ENCODE measurements at places on chromosomes 1 and 21. TPM values are rescaled to one million over a fixed set of nuclear protein-coding genes. Genes with fewer than 3 reads are reported as not detected.

DNA sequence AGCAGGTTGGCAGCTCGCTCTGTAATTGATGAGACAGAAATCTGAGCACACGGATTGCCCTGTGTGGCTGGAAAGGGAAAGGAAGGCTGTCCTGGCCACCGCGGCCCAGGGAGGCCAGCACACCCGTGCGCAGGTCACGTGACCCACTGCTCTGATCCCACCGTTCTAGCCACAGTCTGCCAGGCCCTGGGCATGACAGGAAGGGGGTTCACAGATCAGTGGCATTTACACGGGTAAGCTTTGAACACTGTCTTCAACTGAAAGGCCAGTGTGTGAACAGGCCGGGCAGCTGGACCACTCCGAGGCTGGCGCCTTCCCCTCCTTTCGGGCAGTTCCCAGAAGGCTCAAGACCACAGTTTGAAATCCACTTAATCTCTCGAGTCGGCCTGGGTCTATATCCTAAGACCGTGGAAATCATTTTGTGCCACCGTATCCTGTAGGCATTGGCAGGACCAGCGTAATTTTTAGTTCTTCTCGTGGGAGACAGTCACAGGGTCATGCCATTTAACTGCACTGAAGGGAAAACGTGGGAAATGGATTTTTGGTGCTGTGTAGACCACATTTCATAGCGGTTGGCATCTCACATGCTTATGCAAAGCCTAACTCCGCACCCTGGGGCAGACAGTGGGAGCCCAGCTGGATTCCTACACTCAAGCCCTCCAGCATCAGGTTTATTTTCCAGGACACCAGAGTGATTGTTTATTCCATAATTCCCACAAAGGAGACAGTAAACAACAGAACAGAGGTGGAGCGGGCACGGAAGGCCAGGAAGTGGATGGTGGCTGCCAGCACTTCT lies 3.1 kb upstream of the ADARB1 start:
- H3K27me3 ChIP-seq = peaks cover 11% of the 10 kb centered on the region
- no peak overlapping the region for H3K27ac ChIP-seq
- no peak overlapping the region for H3K4me3 ChIP-seq
- H3K36me3 ChIP-seq = no peaks in the 10 kb centered on the region
- H3K4me1 ChIP-seq = peaks cover 14% of the 10 kb centered on the region

DNA sequence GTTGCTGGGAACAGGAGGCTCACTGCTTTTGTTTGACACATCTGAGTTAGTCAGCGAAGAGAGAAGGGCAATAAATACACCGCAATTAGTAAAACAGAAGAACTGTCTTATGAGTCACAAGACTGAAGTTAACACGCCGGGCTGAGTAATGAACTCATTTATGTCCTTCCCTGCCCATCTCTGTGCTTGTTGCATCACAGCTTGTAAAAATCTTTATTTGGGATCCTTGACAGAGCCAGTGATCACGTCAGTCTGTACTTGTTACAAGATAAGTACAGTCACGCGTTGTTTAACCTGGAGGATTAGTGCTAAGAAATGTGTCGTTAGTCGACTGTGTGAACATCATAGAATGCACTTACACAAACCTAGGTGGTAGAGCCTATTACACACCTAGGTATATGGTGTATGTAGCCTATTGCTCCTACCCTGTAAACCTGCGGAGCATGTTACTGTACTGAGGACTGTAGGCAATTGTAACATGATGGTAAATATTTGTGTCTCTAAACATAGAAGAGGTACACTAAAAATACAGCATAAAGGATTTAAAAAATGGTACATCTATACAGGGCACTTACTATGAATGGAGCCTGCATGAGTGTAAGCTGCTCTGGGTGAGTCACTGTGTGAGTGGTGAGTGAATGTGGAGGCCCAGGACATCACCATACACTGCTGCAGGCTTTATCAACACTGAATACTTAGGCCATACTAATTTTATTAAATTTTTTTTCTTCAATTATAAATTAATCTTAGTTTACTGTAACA lies 272.2 kb downstream of the TNR start:
- H3K36me3 ChIP-seq = no peaks in the 10 kb centered on the region
- no peak overlapping the region for H3K27ac ChIP-seq
- no peak overlapping the region for H3K4me3 ChIP-seq
- H3K27me3 ChIP-seq = peaks cover 16% of the 10 kb centered on the region
- H3K4me1 ChIP-seq = no peaks in the 10 kb centered on the region
- no peak for DNase-seq

GRCh38 chr1:85030536-85030935 lies 17.8 kb downstream of the MCOLN3 start:
- no peak overlapping the region for H3K4me3 ChIP-seq
- H3K4me1 ChIP-seq = peaks cover 10% of the 10 kb centered on the region
- H3K27ac ChIP-seq = no peak overlapping the region
- DNase-seq = no peak
- no peaks in the 10 kb centered on the region for H3K36me3 ChIP-seq

Gene ALG14
- 2.1 TPM for total RNA-seq

DNA sequence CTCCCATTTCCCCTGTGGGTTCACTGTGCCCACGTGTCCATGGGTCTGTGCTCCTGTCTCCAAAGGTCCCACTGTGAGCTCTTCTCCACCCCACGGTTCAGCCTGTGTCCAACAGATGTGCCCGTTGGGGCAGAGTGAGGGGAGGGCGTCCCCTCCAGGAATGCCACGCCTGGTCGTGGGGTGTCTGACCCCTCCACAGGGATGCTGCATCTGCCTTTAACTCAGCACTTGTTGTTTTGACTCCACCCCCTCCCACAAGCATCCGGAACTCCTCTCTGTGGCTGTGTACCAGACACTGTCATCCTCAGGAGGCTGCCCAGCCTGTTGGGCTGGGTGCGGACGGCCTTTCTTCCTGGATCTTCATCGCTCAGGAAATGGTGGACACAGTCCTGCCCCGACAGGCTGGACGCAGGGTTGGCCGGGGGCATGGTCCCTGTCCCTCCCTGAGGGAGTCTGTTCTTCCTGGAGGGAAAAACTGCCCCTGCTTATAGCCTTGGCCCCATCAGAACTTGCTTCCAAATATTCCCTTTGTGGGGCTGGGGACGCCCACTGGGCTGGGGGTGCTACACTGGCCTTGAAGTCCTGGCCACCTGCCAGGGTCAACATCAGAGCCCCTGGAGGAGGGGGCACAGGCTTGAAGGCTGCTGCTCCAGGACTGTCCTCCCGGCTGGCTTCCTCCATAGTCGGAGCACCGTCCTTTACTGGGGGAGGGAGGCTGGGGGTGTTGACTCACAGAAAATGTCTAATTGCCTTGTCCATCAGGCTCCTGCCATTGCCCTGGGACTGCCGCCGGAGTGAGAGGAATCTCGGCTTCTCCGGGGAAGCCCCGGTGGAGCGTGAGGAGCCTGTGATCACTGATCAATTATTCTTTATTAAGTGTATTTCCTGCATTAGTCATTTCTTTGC lies 182.0 kb upstream of the C1orf174 start:
- H3K27ac ChIP-seq = no peak overlapping the region
- H3K4me3 ChIP-seq = no peak overlapping the region
- H3K4me1 ChIP-seq = no peaks in the 10 kb centered on the region
- DNase-seq = no peak

Gene RPE65
- total RNA-seq = not detected

Gene FTCD
- 0.30 TPM for total RNA-seq

DNA sequence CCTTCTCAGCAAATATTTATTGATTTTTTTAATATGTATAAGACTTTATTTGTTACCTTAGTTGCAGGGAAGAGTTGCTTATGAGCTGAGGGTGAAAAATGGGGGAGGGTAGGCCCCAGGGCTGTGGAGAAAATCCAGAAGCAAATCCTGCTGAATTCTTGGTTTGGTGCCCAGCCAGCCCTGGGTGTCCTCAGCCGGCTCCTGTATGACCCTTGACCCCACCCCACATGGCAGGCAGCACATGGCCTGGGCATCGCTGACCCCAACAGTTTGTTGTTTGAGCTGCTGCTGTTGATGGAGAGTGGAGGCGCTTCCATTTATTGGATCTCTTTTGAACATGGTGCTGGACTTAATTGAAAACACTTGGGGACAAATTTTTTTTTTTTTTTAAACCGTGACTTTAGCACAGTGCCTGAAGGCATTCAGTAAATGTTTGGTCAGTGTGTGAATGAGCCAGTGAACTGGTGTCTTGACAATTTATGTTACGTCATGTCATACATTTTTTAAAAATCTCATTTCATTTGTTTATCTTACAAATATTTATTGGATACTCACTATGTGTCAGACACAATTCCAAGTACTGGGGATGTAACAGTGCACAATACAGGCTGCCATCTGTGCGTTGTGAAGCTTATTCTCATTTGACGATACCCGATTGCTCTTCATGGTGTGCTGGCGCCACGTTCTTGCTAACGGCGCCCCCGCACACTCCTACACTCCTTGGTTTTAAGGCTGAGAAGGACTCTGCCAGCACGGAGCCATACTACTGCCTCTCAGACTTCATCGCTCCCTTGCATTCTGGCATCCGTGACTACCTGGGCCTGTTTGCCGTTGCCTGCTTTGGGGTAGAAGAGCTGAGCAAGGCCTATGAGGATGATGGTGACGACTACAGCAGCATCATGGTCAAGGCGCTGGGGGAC lies 98.8 kb downstream of the MTR start:
- no peak for DNase-seq
- H3K27ac ChIP-seq = no peak overlapping the region
- H3K4me3 ChIP-seq = no peak overlapping the region
- H3K36me3 ChIP-seq = peaks cover 63% of the 10 kb centered on the region

DNA sequence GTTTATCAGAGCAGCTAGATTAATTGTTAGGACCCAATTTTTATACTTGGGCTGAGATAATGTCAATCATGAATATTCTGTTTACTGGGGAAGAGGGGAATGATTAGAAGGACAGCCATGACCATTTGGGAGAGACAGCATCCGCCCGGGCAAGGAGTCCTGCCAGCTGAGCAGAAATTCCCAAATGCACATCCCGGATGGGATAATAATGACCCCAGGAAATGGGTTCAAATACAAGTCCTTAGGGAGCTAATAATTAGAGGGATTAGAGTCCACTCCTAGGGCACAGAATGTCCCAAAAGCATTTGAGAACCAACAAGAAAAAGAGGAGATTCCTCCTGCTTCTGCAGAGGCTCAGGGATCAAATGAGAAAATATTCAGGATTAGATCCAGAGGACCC lies 115.9 kb downstream of the LRRC53 start:
- DNase-seq = no peak
- no peak overlapping the region for H3K4me3 ChIP-seq
- peaks cover 2% of the 10 kb centered on the region for H3K27me3 ChIP-seq
- H3K27ac ChIP-seq = no peak overlapping the region
- H3K36me3 ChIP-seq = no peaks in the 10 kb centered on the region

DNA sequence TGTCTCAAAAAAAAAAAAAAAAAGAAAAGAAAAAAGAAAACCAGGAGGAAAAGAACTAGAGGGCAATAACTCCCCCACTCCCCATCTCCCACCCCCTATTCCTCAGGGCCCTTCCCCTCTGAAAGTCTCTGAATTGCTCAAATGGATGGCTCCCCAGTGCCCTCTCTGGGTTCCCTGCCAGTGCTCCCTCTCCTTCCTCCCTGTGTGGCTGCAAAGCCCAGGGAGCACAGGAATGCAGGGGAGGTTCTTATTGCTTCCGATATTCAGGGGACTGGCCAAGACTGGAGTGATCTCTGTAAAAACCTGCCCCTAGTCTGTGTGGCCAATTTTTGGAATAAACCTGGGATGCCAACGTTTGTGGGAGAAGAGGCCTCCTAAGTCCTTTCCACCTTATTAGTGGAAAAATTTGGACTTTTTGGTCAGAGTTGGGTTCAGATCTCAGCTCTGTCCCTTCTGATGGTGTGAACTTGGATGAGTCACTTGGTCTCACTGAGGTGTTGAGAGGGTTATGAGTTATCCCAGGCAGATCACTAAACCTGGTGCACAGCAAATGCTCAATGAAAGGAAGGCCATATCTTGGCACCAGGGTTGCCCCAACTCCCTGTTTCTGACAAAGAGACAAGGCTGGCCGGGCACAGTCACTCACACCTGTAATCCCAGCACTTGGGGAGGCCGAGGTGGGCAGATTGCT lies 13.4 kb upstream of the ARHGEF10L start:
- no peak for DNase-seq
- H3K4me3 ChIP-seq = no peak overlapping the region
- H3K36me3 ChIP-seq = no peaks in the 10 kb centered on the region
- H3K27me3 ChIP-seq = peaks cover 5% of the 10 kb centered on the region
- H3K4me1 ChIP-seq = no peaks in the 10 kb centered on the region
- H3K27ac ChIP-seq = no peak overlapping the region

DNA sequence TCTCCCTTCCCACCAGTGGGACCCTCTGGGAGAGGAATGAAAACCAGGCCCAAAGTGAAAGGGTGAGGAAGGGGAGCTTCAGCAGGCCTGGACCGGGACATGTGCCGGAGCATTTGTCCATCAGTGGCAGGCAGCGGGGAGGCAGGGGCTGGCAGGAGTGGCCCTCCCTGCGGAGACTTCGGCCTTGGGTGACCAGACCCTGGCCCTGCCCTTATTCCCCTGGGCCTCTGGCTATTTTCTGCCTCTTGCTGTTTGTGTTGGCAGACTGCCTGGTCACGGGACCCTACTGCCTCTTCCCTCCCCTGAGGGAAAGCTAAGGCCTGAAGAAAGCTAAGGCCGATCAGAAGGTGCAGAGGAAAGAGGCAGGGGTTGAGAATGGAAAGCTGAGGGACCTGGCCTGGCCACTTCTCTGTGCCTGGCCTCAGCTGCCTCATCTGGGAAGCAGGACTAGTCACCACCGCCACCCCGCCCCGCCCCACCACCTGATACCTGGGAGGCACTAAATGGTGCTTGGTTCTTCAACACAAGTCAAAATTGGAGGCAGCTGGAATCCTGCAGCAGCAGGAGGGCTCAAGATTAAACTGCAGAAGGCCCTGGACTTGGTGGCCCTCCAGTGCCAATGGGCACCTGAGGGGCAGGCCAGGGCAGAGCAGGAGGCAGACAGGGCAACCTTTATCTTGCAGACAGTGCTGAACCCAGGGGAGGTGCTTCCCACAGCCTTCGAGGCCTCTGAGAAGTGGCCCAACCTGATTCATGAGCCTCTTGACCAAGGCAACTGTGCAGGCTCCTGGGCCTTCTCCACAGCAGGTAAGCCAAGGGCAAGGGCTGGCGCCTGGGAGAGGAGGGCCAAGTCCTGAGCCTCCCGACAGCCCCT lies 7.9 kb downstream of the TINAGL1 start:
- no peak overlapping the region for H3K4me3 ChIP-seq
- peaks cover under 1% of the 10 kb centered on the region for H3K4me1 ChIP-seq
- H3K27ac ChIP-seq = no peak overlapping the region
- H3K27me3 ChIP-seq = peaks cover 6% of the 10 kb centered on the region

Gene SERINC2
- not detected for total RNA-seq

GRCh38 chr1:32239337-32239736 lies 7.7 kb upstream of the FAM167B start:
- peaks cover 13% of the 10 kb centered on the region for H3K4me1 ChIP-seq
- peak; percentile 56 for DNase-seq

Gene MTARC2
- not detected for total RNA-seq

GRCh38 chr1:23554481-23555269 lies 4.6 kb downstream of the ID3 start:
- H3K36me3 ChIP-seq = peaks cover 9% of the 10 kb centered on the region
- peak overlapping the region; percentile 88 for H3K4me3 ChIP-seq
- H3K27me3 ChIP-seq = peaks cover 11% of the 10 kb centered on the region

Gene OR10X1
- not detected for total RNA-seq

Data from activated CD4-positive, alpha-beta T cell treated with anti-CD3 and anti-CD28 coated beads, Interleukin-2, amount 10 ng/mL, durations not matched to agents 24 days and 14 days (primary cell).